ENCODE measurements at places on chromosomes 1 and 21.

GRCh38 chr1:247638011-247638410 lies 32.6 kb downstream of the OR2G3 start:
- no peak for DNase-seq

DNA sequence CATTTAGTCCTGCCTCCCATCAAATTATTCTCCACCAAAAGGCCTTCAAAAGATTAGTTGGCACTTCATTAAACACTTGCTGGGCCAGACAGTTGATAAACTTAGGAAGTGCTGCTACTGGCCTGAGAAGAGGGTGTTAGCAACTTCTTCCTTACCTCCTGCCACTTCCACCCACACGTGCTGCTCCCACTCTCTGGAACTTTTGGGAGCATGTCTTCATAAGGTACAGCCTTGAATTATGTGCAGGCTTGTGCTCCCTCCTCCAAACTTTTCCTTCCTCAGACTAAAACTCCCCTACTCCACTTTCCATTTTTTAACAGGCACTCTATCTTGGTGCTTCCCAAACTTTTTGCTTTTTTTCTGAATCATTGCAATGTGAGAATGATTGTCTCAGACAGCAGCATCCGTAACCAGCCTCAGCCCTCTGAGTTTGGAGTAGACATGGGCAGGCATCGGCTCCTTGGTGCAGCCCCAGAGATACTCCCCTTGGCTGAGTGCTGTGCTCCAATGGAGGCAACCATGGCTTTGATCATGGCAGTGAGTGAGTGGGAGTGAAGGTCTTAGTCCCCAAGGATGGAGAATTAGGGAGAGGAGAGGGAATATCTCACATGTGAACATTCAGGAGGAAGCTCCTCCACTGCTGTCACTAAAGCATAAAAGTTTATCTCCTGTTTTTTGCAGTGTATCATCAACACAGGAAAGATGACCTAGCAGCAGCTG lies 8.7 kb upstream of the LELP1 start:
- no peak for DNase-seq

GRCh38 chr1:211126622-211127021 lies 7.3 kb downstream of the KCNH1 start:
- DNase-seq: no peak

DNA sequence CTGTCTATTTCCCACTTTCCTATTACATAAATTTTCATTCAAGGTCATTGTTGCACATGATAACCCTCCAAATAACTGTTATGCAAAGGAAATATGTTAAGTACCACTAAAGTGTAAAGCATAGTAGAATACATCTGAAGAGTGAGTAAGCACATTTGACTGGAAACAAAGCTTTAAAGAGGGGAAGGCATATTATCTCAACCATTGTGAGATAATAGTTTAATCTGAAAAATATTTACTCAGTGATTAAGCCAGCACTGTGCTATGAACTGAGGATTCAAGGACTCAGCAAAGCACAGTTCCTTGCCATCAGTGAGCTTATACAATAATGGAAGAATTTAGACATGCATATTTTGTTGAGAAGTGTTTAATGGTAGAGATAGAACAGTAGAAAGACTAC lies 127.4 kb downstream of the HMCN1 start:
- DNase-seq: peak; percentile 6

DNA sequence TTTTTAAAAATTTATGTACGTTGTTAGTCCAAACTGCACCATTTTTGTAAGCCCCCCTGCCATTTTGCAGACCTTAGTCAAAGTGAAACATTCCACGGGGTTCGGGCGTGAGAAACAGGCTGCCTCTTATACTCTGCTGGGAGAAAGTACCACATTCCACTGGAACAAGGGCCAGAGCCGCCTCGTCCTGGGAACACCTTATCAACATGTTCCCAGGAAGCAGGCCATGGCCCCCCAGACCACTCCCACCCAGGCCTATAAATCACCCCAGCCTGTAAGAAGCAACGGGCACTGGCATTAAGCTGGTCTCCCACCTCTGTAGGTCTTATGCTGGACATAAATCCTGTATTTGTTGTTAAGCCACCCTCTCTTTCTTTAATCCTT lies 854 bp upstream of the ZRANB2 start:
- DNase-seq: no peak

DNA sequence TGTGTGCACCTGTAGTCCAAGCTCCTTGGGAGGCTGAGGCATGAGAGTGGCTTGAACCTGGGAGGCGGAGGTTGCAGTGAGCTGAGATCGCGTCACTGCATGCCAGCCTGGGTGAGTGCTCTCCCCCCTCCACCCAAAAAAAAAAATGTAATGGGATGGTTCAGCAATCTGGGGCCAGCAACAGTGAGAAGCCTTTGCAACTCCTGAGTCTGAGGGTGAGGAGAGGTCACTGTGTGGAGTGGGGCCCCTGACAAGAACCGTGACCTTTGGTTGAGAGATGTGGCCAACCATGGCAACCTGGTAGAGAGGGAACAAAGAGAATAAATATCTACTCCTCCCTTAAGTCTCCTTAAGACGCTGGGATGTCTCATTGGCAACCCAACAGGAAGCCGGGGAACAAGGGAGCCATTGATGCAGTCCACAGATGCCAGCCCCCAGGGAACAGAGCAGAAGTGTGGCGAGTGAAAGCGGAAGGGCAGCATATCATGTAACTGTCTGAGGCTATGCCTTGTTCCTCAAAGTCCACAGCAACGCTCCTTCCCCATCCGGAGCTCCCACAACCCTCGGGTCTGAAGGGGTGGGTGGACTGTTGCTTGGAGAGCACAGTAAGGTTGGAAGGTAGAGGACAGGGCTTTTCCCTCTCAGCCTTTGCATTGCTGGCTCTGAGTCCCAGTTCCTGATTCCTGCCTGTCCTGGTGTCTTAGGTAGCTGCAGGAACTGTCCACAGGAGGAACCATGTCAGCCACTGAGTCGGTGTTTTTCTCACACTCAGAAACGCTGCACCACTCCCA lies 8.3 kb downstream of the TRNP1 start:
- DNase-seq: peak; percentile 75

- DNase-seq: no peak
These were observed 11.4 kb downstream of the DMRTB1 start for GRCh38 chr1:53470584-53470983.

GRCh38 chr1:42170779-42171621 lies 6.5 kb upstream of the GUCA2A start:
- DNase-seq: no peak

DNA sequence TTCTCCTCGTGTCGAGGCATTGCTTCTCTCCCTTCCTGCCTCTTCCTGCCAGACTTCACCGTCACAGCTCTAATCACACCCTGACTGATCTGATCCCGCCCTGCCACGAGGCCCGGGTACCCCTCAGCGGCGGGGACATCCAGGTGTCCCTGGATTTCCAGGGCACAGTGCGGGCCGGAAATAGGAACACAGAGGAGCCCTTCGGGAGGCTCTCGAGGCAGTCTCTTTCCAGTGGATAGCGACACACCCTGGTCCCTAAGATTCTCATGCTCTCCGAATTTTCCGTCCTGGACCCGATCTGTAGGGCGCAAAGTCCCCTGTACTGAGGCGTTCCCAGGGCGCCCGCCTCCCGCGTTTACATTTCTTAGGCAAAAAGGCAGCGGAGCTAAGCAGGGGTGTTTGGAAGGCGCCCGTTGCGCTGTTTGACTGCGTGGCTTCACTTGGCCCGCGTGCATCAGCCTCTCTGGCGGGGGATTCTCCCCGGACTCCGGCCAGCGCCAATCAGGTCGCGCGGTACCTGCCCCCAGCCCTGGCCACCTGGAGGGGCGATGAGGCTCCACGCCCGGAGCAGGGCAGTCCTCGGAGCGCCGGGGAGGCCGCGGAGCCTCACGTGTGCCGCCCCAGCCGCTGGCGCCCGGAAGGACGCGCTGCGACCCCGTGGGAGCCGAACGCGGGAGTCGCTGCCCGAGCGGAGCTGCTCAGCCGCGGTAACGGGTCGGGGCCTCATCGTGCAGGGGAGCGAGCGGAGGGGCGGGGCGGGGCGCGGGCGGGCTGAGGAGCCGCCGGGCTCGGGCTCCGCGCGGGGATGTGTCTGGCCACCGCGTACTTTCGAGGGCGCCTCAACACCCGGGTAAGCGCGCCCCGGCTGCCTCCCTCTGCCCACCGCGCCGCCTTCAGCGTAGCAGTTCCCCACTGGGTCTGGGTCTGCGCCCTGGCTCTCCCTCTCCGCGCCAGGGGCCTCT lies at the start of gene FAM163A:
FAM163A (plus strand) TSS at position 575 of the 962 bp plus-strand sequence. CDS start 69,807 bp downstream, outside the sequence.
- DNase-seq: no peak

DNA sequence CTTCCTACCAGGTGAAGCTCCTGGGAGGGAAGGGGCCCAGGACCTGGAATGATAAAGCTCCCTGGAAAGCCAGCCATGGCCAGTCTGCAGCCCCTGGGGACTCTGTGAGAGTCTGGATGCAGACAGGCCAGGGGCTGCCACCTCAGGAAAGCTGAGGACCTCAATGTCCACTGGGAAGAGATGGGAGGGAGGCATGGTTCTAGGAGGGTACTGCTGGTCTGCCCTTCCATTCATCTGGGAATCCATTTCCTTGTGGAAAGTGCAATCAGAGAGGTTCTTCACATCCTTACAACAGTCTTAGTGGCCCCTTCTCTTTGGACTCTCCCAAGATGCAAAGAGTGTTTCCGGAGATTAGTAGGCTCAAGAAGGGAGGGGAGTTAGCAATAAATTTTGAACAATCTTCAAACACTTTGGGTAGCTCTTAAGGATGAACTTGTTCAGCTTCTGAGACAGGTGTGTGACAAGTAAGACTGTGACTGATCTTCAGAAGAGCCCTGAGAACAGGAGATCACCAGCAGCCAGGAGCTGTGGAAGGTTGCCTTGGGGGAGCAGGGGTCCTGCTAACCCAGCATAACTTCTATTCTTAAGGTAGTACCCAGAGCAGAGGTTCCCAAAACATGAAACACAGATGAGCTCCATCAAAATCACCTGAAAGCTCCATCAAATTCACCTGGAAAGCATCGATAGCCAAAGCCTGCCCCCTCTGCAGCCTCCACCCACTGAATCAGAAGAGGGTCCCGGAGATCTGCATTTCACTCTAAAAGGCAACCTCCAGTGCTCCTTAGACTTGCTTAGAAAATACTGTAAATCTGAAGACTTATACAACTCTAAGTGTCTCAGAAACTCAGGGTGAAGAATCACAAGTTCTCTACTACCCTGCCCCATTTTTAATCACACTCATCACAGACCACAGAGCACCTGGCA lies 616 bp upstream of the LAX1 start:
- no peak for DNase-seq

- no peak for DNase-seq
These were observed 576.2 kb downstream of the MATN1 start for GRCh38 chr1:30147188-30147587.

DNA sequence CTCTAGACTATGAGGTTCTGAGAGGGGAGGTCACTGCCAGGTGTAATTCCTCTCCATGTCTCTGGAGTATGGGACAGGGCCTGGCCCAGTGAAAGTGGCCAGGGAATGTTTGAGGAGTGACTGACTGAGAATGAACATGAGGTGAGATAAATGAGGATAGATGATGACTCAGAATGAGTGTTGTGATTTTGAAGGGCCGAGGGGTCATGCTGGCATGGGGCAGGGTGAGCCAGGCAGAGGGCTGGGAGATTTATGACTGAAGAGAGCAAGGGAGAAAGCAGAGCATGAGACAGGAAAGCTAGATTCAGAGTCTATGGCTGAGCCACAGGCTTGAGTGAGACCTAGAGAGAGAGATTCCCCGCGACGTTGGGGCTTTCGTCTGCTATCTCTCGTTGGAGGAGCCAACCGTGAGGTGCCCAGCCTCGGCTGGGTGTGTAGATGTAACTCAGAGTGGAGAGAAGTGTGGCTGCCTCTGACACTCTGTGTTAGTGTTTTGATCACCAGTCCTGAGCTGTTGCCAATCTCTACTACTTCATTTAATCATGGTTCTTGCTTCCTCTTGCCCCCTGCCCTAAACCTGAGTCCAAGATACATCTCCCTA lies 50.1 kb downstream of the FOXD2 start:
- DNase-seq: no peak

GRCh38 chr1:35561297-35561971 lies 3.8 kb downstream of the NCDN start:
- no peak for DNase-seq

- DNase-seq: no peak
These were observed 49.7 kb downstream of the C21orf91 start for GRCh38 chr21:17769447-17769845.

GRCh38 chr21:38303300-38303699 lies 46.5 kb downstream of the KCNJ15 start:
- peak; percentile 74 for DNase-seq

- DNase-seq: no peak
These were observed 4.3 kb downstream of the RHOC start for GRCh38 chr1:112702420-112703261.

DNA sequence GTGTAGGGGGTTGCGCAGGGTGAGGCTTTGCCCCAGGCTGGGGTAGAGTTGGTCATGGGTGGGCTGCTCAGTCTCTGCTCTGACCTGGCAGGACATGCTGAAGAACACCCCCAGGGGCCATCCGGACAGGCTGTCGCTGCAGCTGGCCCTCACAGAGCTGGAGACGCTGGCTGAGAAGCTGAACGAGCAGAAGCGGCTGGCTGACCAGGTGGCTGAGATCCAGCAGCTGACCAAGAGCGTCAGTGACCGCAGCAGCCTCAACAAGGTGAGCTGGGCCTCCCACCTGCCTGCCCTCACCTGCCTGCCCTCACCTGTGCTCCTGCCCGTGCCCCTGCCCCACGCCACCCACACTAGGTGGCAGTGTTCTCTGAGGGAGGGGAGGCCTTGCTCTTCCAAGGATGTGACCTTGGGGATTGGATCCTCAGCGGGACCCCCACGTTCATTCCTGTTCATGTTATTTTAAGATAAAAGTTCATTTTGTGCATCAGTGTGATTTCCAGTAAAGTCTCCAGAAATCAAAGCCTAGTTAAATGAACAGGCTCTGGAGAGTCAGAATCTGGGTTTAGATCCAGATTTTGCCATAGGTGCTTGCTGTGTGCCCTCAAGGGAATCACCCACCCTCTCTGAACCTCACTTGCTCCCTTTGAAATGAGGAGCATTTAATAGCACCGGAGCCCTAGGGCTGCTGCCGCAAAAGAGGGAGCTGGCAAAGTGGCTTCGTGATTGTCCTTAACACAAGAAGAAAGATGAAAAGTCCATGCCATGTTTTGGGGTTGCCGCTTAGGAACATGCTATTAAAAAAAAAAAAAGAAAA lies 87.9 kb downstream of the ARHGEF10L start:
- DNase-seq: no peak

- no peak for DNase-seq
These were observed 29.4 kb upstream of the SSX2IP start for GRCh38 chr1:84719543-84720217.

DNA sequence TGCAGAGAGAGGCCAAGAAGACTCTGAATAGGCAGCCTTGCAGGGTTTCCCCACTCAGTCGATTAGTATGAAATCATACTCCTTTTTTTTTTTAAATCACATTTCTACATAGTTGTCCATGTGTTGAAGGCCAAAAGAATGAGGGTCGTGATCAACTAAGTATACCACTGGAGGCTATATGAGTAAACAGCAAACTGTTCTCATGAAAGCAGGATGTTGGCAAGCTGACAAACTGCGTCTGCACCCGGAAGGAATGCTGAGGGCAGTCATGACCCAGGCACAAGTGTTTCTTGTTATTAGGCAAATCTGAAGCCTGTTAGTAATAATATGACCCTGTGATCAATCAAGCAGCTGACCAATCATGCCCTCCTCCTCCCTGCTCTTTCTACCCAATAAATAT lies 213.2 kb downstream of the USH2A start:
- no peak for DNase-seq

GRCh38 chr1:150165622-150166612 lies 16.2 kb downstream of the PLEKHO1 start:
- DNase-seq: peak; percentile 42
